Stimulated activated naive CD8-positive, alpha-beta T cell treated with anti-CD3 and anti-CD28 coated beads, Interleukin-15, Interleukin-2, amounts not matched to agents 100 U/mL and 50 U/mL, for 24 hours (primary cell): ENCODE measurements at places on chromosomes 7 and 10.
A peak's percentile ranks its signal among the peaks of the same experiment; 100 is the strongest.

DNA sequence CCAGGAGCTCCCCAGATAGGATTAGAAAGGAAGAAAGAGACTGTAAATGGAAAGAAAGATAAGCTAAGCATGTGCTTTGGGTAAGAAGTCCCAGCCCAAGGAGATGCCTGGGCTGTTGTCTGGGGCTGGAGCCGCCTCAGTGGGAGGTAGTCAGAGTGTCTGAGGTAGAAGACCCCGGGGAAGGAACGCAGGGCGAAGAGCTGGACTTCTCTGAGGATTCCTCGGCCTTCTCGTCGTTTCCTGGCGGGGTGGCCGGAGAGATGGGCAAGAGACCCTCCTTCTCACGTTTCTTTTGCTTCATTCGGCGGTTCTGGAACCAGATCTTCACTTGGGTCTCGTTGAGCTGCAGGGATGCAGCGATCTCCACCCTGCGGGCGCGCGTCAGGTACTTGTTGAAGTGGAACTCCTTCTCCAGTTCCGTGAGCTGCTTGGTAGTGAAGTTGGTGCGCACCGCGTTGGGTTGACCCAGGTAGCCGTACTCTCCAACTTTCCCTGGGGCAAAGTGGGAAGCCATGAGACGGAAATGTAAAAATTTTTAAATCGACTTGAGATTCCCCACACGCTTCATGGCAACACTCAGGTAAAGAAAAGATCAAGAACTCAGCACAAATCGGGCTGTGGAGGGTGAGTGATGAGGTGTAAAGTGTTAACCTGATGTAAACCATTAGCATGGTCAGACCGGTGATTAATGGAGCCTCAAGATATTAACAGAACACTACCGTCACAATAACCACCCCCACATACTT, 1.3 kb downstream of the HOXA1 start:
- DNase-seq = no peak

- DNase-seq = peak; percentile 32
Measured at GRCh38 chr7:87627634-87627994, 584 bp upstream of the RUNDC3B start.

DNA sequence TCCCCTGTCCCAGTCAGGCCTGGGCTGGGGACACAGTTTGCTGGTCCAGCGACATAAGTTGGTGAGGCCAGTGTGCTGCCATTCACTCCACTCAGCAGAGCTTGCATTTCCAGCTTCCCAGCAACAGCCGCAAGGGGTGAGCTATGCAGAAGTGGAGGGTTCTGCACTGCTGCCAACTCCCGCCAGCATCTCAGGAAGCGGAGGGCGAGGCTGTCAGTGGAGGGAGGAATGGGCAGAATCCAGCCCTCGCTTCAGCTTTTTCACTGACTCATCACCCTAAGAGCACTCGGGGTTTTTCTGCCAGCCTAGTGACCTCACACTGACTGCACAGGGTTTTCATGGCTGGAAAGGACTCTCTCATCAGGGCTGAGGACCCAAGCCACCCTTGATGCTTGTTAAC, 625.1 kb upstream of the MKI67 start:
- no peak for DNase-seq

GRCh38 chr10:125027871-125028869, 86.2 kb downstream of the ZRANB1 start:
- DNase-seq = no peak

GRCh38 chr7:44068054-44068453, 2.7 kb upstream of the PGAM2 start:
- no peak for DNase-seq
